ENCODE measurements at places on chromosomes 5 and 9.

DNA sequence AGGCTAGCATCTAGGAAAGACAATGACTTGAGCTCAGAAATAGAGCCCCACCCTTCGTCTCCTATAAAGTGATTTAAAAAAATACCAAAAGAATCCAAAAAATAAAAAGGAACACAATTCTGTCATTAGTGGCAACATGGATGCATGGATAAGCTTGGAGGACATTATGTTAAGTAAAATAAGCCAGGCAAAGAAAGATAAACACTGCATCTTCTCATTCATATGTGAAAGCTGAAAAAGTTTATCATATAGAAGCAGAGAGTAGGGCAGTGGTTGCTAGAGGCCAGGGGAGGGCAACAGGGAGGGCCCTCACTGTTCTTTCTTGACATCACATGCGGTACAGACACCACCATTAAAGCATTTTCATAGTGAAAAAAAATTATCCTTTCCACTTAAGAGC, 220.9 kb upstream of the TRPC7 start:
- no peak for DNase-seq

DNA sequence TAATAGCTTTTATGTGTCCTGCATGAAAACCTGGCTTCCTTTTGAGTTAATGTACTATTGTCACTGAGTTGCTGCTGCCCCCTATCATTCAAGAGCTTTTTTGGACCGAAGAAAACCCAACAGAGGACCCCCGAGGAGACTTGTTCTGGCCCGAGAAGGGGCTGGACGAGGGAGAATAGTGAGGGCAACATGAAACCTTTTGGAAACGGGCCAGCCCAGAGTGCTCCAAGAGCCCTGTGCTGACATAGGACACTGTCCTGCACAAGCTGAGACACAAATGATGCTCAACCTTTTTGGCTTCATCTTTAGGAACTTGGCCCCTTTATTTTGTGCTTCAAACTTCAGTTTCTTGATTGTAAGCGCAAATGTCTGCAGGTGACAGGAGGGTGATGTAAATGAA, 4.0 kb upstream of the GADD45G start:
- no peak for DNase-seq

- DNase-seq, result no peak
Observed at GRCh38 chr5:1963941-1964451, 81.3 kb upstream of the IRX4 start.

DNA sequence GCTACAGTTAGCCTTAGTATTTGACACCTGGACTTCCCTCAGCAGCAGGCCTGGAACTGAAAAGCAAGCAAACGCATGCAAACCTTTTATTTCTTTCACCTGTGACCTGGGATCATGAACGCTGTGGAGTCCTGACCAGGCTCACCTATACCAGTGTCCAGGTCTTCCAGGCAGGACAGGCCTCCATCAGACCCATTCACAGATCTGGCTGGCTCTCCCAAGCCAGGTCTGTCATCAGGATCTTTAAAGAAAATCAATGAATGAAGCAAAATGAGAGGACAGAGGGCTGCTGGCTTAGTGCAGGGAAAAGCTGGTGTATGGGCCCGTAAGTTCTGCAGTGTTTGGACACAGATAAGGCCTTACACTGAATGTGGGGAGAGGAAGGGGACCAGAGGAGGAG, 96.3 kb upstream of the CPEB4 start:
- no peak for DNase-seq

GRCh38 chr5:87850843-87851242, 417.8 kb downstream of the TMEM161B start:
- no peak for DNase-seq

DNA sequence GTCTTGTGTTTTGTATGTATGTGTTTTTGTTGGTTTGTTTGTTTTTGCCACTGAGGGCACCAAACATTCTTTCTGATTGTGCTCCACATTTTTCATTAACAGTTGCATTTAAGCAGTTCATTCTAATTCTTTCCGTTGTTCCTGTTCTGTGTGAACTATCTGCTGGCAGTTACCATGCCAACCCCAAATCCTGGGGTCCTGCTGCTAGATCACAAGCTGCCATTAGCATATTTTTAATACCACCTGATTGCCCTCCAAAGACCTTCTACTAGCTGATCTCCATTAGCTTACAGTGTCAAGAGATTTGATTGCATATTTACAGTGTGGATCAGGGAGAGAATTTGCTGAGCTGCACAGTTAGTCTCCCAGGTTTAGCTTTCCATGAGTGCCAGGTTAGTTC, 40.6 kb upstream of the STARD4 start:
- DNase-seq, result no peak

GRCh38 chr5:159420940-159421339, 90.7 kb upstream of the IL12B start:
- DNase-seq, result no peak

DNA sequence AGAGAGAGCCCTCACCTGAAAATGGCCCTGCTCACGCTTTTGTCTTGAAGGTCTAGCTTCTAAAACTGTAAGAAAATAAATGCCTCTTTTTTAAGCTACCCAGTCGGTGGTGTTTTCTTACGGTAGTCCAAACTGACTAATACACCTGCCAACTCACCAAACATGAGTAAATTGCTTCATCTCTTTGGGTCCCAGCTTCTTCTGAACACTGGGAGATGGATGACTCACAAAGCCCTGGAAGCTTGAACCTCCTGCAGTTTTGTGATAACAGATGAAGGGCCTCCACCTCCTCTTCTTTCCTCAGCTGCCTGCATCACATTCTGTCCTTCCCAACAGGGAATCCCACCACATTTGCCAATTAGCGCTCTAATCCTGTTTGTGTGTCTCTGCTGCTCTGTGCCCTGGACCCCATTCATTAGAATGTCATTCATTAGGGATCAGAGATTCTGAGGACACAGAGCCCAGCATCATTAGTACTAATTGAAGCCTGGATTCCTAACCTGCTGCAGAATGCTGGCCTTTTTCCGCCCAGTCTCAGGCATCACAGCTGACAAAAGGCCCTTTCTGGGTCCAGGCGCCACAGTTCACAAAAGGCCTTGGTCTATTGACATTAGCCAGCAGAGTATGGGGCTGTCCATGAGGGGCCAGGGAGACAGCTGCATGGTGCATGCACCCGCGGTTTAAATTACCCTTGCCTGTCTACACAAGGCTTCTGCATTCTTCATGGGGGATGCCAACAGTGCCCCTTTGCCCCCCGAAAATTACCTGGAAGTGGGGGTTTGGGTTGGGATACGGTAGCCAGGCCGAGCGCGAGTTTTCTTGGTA, 349.3 kb downstream of the SEMA5A start:
- no peak for DNase-seq

GRCh38 chr9:136567651-136568287, 21.9 kb upstream of the NOTCH1 start:
- DNase-seq, result no peak

- no peak for DNase-seq
Observed at GRCh38 chr5:171310819-171311321, 1.8 kb downstream of the TLX3 start.

GRCh38 chr9:130934702-130935647, 4.1 kb downstream of the FIBCD1 start:
- DNase-seq, result no peak

- no peak for DNase-seq
Observed at GRCh38 chr5:76638479-76638878, 15.3 kb upstream of the F2RL2 start.

DNA sequence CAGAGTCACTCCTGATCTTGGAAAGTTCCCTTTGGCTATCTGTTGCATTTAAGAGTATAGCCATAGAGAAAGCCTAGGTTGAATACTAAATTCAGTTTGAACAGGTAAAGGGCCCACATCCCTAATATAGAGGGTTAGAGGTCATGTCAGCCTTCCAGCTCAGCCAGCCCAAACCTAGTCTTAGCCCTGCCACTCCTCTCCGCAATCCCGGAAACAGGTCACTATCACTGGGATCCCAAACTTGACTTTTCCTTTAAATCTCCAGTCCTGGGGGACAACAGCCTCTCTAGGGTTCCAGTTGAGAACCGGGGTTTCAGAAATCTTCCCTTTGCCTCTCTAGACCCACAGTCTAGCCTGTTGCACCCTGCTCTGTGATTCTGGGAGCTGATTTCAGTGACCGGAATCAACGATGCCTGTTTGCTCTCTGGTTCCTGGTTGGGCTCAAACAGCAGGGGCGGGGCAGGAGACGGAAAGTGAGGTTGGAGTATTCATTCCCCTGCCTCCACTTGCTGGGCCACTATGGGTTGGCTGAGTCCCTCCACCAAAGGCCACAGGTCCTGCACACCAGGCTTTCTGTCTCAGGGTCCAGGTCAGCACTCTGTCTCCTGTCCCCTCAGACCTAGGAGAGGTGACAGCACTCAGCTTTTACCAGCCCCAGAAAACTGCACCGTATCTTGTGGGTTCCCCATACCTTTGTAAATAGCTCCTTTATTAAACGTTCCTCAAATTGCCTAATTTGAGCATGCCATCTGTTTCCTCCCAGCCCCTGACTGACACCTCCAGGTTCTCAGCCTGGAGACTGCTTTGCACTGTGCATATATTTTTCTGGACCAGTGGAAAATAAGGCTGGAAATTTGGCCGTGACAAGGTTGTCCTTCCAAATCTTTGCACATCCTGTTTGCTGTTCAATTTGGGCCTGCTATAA, 23.8 kb upstream of the CPEB4 start:
- no peak for DNase-seq

DNA sequence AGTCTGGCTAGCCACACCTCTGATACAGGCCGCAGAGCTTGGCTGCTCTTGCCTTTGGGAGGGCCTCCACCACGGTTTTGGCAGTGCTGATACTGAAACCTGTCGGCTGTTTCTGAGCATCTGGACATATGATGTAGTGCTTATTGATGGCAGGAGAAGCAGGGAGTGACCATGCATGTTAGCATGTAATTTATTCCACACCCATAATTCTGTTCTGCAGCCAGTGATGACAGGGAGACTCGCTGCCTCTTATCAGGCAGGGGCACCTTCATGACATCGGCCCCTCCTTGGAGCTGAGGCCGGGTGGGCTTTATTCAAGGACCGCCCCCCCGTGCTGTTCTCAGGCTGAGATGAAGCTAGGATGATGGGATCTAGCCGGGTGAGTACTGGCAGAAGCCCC, 49.0 kb downstream of the OLFM1 start:
- no peak for DNase-seq

GRCh38 chr9:110025551-110026170, 182.3 kb downstream of the C9orf152 start:
- DNase-seq, result no peak

DNA sequence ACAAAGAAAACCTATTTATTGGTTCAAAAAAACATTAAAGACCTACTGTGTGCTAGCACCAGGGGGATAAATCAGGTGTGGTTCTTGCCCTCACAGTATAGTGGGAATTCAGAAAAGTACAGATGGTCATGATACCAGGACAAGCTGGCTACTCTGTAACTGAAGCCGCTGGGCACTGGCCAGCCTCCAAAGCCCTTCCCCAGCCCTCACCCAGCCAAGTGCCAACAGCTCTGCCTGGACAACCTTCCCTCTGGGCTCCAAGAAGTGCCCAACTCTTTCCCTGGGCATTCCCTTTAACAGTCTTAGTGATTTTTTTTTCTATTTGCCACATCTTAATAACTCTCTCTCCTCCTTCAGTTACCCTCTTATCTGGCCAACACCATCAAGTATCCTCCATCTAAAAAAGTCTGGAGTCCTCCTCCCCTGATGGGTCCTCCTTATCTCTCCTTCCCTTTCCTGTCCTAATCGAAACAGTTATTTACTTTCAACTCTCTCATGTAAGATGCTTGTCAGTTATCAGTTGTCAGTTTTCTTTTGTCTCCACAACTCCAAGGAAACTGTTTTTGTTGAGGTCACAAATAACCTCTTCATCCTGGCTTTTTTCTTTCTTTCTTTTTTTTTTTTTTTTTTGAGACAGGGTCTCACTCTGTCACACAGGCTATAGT, 13.3 kb upstream of the SEPTIN8 start:
- no peak for DNase-seq

DNA sequence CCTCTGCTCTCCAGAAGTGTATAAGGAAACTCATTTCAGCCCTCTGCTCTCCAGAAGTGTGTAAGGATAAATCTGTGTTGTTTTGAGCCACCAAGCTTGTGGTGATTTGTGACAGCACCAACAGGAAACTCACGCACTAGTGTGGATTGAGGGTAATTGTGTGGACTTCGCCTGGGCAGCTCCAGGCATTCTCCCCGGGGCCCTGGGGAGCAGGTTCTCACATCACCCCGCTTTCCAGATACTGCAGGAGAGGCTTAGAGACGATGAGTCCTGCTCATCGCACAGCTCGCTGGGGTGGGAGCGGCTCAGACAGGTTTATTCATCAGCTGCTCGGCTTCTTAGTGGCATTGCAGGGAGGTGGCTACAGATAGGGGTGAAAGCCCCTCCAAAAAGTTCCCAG, 38.4 kb upstream of the RNF130 start:
- no peak for DNase-seq

DNA sequence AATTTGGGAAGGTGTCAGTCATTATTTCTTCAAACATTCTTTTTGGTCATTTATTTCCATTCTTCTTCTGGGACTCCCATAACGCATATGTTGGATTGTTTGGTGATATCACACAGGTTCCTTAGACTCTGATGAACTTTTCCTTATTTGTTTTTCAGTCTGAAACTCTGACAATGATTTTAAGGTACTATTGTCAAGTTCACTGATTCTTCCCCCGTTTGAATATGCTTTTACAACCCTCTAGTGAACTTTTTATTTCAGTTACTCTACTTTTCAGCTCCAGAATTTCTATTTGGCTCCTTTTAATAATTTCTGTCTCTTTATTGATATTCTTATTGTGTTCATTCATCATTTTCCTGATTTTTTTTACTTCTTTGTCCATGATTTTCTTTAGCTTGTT, 92.5 kb upstream of the RORB start:
- DNase-seq, result no peak

GRCh38 chr9:1505489-1505888, 455.3 kb downstream of the DMRT2 start:
- no peak for DNase-seq

DNA sequence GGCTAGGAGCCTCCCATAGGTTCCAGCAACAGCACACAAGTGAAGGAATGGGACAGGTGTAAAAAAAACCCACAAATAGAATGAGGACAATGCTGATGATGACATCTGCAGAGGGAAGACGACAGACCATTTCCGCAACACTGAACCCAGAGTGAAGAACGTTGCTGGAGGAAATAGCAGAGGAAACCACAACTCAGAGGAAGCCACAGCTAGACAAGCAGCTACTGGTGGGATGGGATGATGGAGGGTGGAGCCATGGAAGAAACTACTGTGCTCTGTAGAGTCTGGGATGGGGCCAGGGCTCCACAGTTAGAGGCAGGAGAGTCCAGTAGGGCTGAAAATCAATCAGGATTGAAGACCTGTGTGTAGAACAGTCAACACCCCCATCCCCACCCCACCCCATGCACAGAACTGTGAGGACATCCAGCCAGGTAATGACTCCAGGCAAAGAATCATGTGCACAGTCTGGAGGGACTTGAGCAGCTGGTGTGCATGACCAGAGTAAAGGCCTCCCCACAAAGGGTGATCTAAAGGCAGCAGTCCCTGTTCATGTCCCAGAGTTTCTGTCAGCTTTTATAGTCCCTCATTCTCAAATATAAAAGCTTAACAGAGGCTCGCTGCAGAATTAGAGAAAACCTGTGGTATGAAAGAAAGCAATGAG, 65.2 kb upstream of the SPIN1 start:
- DNase-seq, result peak; percentile 22

GRCh38 chr5:17118631-17119030, 98.8 kb upstream of the BASP1 start:
- DNase-seq, result peak; percentile 5

Measured in stimulated activated CD4-positive, alpha-beta T cell treated with anti-CD3 and anti-CD28 coated beads, TNF-alpha, amount 100 ng/mL, for 24 hours (primary cell).